ENCODE measurements at places on chromosomes 5 and 9.
A peak's percentile ranks its signal among the peaks of the same experiment; 100 is the strongest.

DNA sequence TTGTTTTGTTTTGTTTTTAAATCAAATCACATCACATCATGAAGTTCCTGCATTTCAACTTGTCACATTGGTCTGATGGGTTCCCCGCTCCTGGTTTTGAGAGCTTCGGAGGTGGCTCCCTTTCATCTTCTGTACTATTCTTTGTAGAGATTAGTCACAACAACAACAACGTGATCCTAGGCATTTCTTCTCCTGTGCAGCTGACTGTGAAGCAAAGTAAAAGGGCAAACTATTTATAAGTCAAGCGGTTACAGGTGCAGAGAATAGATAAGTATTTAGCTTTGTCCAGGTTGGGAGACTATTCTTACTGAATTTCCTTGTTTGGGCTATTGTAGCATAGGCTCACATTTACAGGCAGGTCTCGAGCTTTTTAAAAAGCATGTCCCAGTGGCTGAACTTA is 197.7 kb upstream of the CDKN2B start:
- no peak for DNase-seq

- DNase-seq, result no peak
Measured at GRCh38 chr5:4145511-4145910, 549.9 kb downstream of the IRX1 start.

DNA sequence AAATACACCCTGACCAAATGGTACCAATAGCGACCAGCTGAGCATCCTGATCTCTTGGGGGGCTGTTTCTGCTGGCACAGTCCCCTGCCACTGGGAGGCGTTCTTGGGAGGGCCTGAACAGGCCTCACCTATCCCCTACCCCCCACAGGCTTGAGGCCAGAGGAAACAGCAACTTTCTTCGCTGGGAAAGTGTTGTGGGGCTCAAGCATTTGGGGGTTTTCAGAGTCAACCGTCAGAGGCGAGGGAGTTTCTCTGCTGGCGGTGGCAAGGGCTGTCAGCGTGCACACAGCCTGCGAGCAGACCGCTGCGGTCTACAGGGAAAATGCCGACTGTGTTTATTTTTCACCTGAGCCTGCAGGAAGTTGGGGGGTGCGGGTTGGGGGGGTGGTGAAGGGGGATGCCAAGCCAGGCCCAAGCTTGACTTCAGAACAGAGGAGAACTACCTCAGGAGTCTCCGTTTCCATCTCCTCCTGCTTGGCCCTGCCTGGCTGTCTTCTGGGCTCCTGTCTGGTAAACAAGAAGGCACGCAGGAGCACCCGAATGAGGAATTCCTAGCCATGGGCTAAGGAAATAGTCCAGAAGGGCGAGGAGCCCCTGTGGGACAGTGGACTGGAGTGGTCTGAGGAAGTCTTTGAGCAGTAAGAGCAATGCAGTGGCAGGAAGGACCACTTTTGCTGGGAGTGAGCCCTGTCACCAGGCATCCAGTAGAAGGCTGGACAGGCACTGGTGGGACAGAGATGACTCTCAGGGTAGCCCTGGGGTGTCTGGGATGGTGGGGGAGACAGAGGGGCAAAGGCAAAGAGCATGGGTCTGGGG is 18.1 kb downstream of the TCF7 start:
- DNase-seq, result peak; percentile 78

DNA sequence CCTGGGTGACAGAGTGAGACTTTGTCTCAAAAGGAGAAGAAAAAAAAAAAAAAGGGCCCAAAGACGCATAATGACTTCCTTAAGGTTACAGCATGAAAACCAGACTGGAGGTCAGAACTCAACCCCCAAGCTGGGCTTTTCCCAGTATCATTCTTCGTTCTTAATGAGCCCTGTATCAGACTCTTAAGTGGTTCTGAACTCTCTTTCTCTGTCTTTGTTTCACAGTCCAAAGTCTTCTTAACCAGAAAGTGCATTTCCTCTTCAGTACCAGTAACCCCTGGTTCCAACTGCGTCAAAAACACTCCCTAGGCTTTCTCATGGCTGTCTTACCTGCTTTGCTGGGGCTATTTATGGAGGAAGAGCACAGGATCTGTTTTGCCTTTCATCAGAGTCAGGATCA is 38.4 kb upstream of the SHB start:
- DNase-seq, result no peak

DNA sequence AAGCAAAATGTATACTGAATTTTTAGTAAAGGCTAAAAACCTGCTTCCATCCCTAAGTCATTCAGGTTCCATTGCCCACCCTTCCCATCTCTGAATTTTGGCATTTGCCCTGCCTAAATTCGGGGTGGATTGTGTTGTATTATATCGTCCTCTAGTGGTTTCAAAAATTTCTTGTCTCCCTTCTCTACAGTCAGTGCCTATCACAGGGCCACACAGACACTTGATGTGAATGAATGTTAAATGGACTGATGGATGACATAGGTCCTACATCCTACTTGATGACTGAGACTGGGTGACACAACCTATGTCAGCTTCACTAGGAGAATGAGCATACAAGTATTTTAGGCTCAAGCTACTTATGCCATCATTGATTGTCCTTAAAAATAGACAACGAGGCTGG is 45.6 kb upstream of the SLC30A5 start:
- no peak for DNase-seq

GRCh38 chr5:125722550-125722949 is 700.7 kb upstream of the GRAMD2B start:
- no peak for DNase-seq

- DNase-seq, result no peak
Measured at GRCh38 chr5:126364206-126364902, 58.9 kb upstream of the GRAMD2B start.

GRCh38 chr5:168693883-168694282 is 114.7 kb upstream of the PANK3 start:
- no peak for DNase-seq

GRCh38 chr5:130978475-130978874 is 186.6 kb downstream of the HINT1 start:
- DNase-seq, result no peak

DNA sequence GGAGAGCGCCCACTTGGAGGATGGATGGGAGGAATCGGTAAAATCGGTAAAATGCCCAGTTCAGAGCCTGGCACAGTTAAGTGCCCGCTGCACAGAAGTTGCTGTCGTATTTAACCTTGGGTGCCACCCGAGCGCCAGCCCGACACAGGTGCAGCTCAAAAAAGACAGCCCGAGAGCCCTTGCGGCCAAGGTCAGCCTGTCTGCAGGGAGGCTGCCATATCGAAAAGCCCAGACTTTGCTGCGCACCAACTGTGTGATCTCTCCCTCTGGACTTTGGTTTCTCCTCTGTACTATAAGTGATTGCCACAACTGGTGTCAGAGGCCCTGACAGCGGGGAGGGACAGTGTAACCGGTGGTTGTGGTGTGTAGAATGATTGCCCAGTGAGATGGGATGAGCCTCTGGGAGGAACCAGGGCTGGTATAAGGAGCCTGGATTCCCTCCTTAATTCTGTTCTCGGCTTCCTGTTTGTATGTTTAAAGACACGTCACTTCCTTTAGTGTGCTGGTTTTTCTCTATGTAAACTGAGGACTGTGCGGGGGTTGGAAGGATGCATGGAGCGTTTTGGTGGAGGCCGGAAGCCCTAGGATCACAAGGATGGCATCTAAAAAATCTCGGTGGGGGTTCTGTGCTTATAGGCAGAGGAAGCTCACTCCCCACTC is 792 bp downstream of the NTMT1 start:
- DNase-seq, result peak; percentile 26

DNA sequence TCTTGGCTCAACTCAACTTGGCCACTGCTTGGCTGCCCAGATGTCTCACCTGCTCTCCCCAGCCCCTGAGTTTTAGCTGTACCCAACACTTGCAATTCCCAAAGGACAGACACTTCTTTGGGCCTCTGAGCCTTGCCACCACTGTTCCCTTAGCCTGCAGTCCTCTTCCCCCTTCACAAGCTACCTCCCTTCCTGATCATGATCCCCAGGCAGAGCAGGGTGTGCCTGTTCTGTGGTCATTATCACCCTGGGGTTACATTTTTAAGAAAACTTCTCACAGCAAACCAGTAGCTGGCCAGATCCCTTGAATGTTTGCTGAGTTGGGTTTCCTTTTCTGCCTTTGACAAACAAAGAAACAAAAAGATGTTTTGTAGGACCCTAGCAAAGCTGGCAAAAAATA is 87.5 kb upstream of the PRRC1 start:
- no peak for DNase-seq

DNA sequence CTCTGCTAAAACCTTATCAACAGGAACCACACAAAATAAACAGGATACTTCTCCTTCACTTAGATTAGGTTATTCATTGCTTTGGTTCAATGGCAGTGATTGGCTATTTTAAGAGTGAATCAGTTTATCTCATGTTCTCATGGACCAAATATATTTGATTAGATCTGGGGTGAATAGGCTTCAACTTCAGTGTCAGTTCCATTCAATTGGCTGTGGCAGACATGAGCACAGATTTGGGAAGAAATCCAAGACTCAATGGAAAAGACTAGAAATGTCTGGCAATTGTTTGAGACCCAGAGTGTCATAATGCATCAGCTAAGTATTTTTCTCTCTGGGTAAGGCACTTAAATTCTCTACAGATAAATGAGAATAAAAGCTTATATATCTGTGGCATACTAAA is 37.1 kb downstream of the CDH18 start:
- DNase-seq, result no peak

DNA sequence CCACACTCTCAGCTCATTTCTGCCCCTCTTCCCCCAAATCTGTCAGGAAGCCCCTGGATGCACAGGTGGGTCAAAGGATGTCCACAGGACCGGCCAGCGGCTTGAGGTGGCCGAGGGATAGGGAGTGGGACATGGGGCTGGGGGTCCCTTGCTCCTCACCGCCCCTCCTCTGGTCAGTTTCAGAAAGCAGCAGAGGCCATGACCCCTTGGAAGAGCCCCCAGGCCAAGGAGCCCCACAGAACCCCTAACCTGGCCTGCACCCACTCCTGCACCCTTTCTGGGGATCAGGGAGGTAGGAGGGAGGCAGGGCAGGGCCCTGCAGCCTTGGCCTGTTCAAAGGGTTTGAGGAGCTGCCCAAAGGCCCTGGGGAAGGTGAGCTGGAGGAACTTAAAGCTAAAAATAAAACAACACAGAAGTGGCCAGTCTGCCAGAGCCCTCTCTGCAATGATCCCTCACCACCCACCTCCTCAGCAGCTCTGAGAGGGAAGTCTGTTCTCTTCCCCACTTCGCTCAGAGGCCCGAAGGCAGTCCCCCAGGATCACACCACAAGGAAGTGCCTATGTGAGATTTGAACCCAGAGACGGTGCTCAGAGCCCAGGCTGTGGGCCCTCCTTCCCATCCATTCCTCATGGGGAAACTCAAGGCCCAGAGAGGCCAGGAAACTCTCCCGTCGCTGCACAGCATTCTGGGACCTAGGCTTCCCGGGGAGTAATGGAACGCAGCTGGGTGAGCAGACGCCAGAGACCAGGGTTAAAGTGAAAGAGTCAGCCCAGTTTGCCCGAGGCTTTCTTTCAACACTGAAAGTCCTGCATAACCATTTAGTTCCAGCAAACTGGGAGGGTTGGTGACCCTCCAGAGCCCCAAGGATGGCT is 910 bp downstream of the ENG start:
- no peak for DNase-seq

GRCh38 chr5:146188358-146188757 is 5.9 kb upstream of the LARS1 start:
- no peak for DNase-seq

DNA sequence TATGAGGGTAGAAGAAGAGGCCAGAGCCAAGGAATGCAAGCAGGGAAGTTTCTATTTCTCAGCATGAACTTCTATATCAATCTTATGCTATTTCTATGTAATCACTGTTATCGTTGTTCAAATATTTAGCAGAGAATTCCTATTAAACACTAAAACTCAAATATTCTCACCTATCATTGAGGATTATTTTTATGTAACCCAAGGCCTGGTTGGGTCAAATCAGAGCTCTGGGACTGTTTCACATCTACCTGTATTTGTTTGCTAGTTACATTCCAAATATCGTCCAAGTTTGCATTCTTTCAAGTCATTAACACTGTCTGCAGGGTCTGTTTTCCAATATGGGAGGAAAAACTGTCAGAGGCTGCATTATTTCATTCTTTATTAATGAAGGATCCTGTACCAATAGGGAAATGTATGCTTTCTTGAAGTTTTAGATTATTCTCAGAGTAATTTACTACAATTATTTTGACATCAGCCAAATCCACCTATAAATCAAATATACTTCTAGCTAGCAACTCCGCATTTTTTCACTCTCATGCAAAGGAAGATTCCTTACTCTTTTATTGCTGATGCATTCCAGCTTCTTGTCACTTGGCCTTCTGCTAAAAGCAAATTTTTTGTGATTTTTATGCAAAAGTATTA is 52.2 kb downstream of the LURAP1L start:
- no peak for DNase-seq

DNA sequence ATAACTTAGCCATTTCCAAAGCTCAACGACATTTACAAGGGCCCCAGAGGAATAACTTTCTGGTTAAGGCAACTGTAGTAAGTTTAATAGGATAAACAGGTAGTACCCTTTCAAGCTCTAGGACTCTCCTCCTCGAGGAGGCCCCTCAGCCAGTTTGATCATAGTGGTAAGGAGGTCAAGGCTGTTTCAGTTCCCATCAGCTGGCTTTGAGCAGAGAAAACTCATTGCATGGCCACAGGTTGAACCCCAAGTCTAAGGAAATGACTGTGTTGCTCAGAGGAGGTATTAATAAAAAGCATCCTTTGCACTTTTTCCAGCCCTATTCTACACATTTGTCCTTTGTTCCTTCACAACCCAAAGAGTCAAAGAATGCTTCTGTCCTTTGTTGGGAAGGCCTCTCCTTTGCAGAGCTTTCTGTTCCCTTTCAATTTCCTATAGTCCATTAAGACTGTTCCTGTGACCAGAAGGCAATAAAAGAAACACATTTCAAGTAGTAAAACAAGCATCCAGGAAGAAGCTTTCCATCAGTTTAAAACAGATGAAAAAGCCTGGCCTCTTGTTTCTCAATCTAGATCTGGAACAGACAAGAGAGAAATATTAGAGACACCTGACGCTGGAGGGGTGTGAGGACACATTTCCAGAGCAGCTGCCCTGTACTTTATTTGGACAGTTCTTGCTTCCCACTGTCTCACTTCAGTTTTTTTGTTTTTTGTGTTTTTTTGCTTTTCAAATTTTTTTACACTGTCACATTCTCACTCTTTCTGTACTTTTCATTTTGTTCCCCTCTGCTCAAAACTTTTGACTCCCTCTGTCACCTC is 54.1 kb downstream of the PRRC1 start:
- no peak for DNase-seq

Data from T follicular helper cell (primary cell).